Activated CD4-positive, alpha-beta T cell treated with anti-CD3 and anti-CD28 coated beads, Interleukin-2, amount 50 U/mL, for 24 hours (primary cell): ENCODE measurements at places on chromosomes 11 and 22.

DNA sequence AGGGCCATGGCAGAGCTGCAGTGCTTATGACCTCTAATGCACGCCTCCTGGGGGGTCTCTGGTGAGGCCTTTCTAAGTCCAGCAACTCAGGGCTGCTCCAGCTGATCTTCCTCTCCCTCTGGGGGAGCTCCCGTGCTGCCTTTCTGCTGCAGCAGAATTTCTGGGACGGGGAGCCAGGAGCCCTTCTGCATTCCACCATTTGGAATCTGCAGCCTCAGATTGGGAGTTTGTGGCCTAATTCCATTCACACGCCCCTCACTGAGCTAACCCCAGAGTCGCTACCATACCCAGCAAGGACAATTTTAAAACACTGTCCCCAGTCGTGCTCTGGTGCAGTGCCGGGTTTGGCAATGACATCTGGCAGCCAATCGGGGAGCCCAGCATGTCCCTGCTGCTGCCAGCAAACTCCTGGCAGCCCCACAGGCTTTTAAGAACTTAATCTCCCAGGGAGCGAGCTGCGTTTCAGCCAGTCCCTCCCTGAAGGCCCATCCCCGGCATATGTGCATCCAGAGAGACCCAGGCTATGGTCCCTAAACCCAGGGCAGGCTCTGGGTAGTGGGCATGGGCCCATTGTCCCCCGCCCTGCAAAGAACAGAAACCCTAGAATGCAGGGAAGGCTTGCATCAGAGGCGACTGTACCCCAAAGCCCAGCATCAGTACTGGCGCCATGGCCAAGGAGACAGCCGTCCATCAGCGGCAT lies 4.7 kb downstream of the SHANK2 start:
- DNase-seq, result no peak

DNA sequence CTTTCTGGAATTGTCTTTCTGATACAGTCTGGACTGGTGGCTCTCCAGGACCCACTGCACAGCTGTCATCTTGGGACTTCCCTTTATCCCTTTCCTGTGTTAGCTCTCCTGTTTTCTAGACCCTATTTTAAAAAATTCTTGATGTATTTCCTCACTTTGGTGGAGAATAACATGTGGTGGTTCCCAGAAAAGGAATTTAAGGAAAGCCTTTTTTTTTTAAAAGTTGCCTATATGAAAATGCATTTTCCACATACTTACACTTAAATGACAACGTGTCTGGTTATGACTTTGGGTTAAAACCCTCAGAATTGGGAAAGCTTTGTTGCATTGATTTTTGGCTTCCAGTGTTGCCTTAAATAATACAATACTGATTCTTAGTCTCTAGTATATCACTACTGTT lies 400.7 kb downstream of the TMEM135 start:
- DNase-seq, result no peak

GRCh38 chr11:133530501-133530835 lies 1.8 kb downstream of the OPCML start:
- no peak for DNase-seq

DNA sequence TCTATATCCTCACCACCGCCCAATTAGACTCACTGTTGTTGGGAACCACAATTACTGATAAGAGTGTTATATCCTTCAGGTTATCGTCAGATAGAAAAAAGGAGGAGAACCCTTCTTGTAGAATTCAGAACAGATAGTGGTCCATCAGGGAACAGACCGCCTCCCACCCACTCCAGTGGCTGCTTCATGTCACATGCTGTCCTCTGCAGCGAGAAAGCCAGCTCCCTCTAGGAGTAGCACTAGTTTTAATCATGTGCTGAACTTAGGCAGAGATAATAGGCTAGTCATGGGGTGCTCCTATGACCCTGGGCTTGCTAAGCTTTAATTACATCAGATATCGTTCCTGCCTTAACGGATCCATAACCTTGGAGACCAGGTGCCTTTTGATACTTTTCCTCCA lies 51.5 kb upstream of the RAB1B start:
- DNase-seq, result no peak
